ENCODE measurements at places on chromosomes 6 and 20.

- peak; percentile 98 for DNase-seq
Measured at GRCh38 chr6:31702819-31703716, at the start of gene ABHD16A. Gene ABHD16A, minus strand, starts transcription at chr6:31703324. Its CDS starts 43 bp downstream, at chr6:31703281.

GRCh38 chr6:84763886-84764331, 489 bp downstream of the TBX18 start:
- DNase-seq = no peak

DNA sequence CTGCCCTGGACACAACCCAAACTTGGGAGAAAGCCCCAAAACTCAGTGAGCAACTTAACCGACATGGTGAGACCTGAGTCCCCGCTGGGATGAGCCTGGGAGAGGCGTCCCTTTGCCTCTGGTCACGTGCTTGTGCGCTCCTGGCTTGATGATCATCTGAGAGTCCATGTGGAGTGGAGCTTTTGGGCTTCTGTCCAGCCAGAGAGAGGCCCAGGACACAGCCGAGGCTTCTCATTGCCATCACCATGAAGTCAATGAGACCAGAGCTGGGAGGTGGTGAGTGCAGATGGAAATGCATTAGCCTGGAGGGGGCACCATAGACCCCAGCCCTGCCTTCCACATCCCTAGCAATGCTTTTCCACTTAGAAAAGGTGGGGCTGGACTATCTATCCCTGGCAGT, 250.0 kb downstream of the SLC24A3 start:
- DNase-seq = no peak

DNA sequence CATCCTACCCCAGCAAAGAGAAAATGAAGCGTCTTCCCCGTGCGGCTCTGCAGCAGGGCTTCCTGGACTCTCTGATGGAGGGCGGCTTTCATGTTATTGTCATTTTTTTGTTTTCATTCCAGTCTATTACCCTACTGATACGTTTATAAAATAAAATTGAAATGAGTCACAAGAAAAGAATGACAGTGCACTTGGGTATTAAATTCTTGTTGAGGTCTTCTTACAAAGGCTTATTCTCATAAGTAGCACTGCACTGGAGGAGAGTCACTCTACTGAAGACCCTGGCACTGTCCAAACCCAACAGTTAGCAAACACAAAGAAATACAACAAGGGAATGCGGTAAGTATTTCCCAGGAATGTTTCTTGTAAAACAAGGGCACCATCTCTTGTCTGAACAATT, 379.3 kb downstream of the MAFB start:
- DNase-seq = no peak

DNA sequence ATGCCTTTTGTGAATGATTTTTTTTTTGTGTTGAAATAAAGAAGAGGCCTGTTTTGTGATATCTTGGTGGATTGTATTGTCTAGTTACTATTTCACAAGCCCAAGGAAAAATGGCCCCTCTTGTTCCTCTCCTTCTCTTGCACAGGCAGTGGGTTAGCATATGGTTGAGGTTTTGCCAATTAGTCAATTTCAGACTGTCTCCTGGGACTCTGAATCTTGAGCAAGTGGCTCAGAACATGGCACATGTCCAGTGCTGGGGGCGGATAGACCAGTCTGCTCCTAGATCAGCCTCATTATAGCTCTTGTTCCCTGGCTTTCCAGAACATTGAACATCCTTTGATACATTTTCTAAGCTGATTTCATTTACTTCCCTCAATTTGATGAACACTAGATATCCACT, 589.2 kb downstream of the PHF3 start:
- peak; percentile 76 for DNase-seq

- DNase-seq = no peak
Measured at GRCh38 chr6:56909115-56909907, 45.6 kb upstream of the BEND6 start.

DNA sequence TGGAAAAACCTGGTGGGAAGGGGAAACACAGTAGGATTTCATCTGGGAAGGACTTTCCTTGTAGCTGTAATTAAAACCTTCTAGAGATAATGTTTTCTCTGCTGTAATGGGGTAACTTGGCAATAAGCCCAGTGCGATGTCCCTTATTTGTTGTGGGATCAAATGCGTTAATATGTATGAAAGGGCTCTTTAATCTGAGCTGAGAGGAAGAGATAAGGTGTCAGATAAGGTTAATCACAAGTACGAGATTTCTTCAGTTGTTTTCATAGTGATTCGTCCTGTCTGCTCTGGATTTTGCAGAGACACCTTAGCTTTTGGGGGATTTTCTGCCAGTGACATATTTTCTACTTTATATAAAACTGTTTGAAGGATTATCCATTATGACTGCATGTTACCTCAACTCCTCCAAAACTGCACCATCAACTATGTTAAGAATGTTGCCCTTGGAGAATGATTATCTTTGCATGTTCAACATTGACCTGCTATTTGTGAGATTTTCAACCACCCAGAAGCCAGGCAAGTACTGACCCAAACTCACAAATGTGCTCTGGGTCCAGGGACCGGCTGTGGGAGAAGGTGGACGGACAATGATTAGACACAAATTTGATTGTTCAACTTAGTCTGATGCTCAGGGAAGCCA, 21.2 kb upstream of the ELOVL5 start:
- DNase-seq = no peak

DNA sequence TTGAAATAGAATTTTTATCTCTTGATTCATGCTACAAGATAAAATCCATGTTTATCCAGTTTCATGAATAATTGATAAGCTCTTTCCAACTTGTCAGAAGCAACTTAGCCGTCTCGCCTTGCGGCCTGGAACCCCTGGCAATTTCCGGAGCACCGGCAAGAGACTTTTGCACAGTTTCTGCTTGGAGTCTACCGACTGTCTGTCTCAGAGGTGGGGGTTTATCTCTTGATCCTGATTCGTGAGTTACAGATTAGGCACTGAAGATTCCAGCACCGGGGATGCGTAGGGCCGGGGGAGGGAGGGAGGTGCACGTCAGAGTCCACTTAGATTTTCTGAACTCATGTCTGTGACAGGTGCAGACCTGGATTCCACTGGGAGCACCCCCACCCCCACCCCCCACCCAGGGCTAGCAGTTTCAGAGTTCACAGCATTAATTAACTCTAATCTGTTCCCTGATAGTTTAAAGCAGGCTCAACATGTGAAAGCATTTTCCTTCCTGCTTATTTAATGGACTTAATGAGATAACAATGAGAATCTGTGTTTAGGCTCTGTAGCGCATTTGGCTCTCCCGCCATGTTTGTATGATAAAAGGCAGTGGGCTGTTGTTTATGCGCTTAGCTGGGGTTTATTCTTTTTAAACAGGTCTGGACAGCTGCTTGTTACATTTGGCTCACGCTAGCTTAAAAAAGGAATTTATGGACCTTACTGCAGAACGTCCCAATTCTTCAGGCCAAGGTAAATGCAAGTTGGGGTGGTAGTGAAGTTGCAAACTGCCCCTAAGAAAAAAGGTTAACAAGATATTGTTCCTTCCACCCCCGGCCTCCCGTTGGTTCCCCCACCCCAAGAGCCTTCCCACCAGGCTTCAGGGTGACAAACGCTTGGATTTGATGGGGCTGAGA, 8.1 kb upstream of the APCDD1L start:
- no peak for DNase-seq

DNA sequence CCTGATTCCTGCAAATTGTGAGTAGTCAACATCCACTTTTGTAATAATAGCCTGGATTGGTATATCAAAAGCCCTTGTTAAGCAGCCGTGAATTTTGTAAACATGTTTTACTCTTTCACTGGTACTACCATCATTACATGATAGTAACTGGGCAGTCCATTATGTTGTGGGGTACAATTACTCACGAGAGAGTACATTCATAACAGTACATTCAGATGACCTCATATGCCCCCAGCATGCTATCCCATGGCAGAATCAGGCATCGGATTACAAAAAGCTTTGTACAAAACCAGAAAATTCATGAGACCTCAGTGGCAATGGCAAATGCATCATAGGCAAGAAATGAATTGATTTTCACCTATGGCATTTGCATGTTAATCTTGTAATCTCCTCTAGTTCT, 166.2 kb downstream of the EPM2A start:
- peak; percentile 50 for DNase-seq

- DNase-seq = peak; percentile 84
Measured at GRCh38 chr6:22366214-22366613, 69.4 kb upstream of the PRL start.

DNA sequence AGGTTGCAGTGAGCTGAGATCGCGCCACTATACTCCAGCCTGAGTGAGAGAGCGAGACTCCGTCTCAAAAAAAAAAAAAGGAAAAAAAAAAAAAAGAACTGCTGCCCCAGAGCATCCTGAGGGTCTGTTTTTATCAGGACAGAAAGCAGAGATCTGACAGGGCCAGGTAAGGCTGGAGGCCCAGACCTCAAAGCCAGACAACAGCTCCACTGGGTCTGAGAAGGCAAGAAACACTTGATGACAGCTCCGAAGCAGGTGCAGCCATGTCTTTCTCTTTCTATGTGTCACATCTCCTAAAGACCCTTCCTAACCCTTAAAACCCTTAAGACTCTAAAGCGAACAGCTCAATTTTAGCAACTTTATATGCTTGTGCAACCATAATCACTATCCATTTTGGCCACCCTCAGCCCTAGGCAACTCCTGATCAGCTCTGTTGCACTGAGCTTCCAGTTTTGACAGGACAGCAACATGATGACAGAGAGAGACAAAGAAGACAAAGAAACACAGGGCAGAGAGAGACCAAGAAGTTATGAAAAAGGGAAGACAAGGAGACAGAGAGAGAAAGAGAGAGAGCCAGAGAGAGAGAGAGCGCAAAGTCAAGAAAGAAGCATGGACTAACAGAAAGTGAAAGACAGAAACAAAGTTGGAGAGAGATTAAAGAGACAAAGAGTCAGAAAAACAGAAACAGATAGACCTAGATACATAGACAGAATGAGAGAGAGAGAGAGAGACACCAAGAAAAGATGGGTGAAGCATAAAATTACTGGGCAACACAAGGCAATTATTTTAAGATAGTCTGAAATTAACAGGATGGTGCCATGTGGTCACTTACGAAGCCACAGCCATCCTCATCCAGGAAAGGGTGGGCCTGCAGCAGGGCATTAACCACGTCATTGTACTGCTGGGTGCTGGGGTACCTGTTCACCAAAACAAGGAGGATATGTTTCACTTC, 39.2 kb downstream of the SAMD3 start:
- DNase-seq = no peak

GRCh38 chr6:741410-742339, 48.7 kb upstream of the EXOC2 start:
- DNase-seq = no peak

DNA sequence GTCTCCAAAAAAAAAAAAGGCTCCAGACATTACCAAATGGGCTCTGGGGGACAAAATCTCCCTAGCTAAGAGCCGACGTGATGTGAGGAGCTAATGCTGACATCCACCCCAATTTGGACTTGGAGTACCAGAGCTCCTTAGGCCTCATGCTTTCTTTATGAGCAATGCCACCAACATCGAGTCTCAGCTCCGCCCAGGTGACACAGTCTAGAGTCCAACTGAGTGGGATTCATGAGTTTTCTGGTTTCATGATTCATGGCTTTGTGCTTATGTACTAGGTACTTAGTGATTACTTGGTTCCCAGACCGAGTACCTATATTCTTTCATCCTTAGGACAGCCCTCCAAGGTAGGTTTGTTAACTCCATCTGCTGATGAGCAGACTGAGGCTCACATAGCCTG, 4.4 kb downstream of the ANKRD60 start:
- DNase-seq = no peak

DNA sequence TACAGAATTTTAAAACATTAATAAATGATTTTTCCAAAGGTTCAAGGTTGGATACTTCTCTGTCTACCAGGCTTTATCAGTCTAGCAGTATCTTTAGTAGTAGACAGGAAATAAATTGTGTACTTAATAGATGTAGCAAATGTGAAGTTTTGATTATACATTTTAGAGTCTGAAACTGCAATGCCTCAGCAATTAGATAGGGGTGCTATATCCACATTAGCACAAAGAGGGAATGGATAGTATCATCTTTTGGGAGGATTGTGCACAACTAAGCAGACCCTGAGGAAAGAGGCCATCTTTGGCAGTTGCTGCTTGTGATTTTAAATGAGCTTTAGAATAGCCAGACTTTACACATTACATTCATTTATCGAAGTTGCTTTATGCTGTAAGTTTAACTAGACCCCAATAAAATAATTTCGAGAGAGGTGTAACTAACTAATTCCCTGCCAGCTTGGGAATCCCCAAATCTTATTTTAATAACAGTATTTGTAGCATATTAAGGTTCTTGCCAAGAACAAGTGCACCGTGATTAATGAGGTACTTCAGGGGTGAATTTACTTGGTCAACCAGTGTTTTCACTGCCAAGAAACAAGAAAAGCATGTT, 2.8 kb downstream of the KCNQ5 start:
- DNase-seq = no peak

DNA sequence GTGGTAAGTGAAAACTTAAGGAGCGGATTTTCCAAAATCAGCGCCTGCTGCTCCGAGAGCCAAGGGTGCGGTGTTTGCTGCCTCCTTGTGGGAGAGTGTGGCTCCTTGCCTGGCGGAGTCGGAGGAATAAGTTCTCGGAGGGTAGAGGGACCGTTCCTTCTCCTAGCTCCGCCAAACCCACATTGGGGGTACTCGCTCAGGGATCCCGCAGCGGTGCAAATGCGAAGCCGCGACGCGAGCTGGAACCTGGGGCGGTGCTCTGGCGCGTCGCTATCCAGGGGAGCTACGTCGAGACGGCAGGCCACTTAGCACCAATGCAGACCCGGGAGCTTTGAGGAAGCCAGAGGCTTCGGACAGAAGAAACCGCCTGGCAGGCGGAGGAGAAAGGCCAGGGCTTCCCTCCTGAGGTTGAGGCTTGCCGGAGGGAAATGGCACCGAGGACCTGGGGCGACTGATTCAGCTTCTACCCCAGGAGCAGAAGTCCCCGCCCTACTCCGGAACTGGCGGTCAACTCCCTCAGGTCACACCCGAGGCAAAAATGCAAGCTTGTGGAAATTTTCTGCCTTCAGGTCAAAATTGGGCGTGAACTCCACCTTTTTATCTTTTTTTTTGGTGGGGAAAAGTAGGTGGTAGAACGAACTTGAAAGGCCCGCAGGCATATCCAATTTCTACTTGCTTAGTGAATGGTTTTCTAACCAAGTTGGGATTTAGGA, 5.7 kb upstream of the DDX43 start:
- DNase-seq = peak; percentile 37

Measured in fibroblast of gingiva (primary cell).